CD4-positive, alpha-beta T cell treated with Interleukin-4 for 1 hour (primary cell): ENCODE measurements at places on chromosomes 7 and 10.
A peak's percentile ranks its signal among the peaks of the same experiment; 100 is the strongest.

- DNase-seq: no peak
These were observed 35.1 kb downstream of the SMNDC1 start for GRCh38 chr10:110269374-110270318.

DNA sequence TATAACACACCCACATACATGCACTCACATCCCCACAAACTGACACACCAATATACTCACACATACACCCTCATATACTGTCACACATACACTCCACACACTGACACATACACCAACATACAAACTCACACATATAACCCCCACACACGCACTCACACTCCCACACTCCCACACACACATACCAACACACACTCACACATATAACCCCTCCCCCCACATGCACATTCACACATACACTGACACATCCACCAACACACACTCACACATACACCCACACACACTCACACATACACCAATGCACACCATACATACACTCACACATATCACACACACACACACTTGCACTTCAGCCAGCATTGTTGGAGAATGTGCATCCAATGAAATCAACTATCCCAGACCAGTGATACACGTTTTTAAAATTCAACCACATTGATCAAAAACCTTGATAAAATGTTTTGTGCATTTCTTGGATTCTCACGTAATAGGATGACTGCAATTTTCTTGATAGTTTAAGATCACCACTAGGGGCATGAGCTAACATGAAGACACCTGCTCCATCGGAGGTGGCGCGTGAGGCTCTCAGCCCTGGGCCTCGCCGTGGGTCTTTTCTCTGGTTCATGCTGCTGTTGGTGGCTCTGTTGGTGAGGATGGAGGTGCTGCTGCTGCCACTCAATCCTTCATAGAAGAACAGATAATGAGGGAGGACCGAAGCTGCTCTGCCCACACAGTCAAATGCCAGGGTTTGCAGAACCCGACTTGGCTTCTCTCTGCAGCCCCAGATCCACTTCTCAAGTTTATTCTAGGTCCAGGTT is 32.1 kb upstream of the CHST15 start:
- DNase-seq: no peak

GRCh38 chr7:135943134-135943879 is 33.9 kb downstream of the MTPN start:
- DNase-seq: no peak

DNA sequence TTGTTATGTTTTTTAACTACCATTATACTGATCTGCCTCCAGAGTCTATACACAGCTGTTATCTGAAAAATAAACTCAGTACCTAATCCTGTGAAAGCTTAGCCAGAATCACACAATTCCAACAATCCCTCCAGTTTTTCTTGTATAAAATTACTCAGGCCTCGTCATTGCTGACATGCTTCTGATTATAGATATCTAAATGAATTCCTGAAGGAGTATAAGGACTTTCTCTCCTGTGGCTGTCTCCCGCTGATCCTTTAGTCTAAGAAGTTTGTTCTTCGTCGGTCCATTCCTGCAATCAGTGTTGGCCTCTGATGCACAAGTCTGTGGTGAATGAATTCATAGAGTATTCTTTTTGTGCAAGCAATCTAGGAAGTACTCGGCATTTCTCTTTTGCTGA is 288.9 kb upstream of the SEMA3C start:
- DNase-seq: no peak

GRCh38 chr7:98617960-98618418 is 904 bp downstream of the NPTX2 start:
- DNase-seq: no peak

GRCh38 chr7:155188357-155188756 is 109.3 kb upstream of the INSIG1 start:
- no peak for DNase-seq

- no peak for DNase-seq
These were observed 2.6 kb upstream of the TNS3 start for GRCh38 chr7:47584536-47584895.

DNA sequence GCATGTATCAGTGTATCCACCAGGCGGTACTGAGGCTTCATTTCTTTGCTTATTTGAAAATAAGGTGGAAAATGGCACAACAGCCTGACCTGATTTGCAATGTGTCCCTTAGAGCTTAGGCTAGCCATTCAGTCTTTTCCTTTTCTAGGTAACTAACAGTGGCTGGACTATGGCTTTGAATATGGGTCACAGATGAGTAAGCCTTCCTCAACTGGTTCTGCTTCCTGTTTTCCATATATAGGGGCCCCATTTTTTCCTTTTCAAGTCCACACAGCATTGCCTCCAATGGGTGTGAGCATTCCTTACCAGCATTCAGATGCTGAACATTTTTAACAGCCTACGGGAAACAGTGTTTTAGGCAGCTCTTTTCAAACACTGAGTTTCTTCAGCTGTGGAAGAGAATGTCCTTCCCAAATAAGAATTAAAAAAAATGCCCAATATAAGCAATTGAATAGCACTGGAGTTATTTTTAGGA is 3.9 kb upstream of the ITGB1 start:
- DNase-seq: no peak

- DNase-seq: no peak
These were observed 58.1 kb upstream of the OPN4 start for GRCh38 chr10:86596266-86596665.

GRCh38 chr10:19803676-19804075 is 12.6 kb upstream of the PLXDC2 start:
- no peak for DNase-seq

DNA sequence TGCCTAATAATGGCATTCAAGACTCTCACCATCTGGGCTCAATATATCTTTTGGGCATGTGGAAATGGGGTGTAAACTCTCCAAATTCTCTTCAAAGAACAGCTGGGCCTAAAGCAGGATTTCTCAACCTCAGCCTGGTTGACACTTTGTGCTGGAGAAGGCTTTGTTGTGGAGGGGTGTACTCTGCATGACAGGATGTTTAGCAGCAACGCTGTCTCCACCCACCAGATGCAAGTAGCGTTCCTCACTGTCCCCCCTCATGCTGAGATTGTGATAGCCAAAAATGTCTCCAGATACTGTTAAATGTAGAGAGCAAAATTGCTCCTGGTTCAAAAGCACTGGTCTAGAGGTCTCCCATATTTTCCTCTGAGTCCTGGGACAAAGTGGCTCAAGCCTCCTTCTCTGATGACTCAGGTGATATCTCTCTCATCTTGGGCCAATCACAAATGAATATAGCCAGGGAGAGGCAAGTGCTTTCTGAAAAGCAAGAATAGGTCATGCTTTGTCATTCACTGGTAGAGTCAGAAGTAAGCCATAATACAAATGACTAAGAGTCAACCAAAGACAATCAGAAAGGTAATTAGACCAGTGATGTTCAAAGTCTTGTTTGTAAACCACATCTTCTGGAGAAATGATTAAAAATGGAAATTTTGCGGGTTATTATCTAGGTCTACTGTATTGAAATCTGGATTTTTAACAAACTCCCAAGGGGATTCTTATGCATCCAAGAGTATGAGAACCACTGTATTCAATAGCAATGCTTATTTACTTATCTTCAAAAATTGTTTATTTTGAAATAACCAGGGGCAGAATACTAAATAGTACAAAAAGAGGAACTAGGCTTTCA is 330.8 kb downstream of the PTEN start:
- DNase-seq: peak; percentile 63

GRCh38 chr7:82032901-82033300 is 263.1 kb upstream of the HGF start:
- DNase-seq: no peak

GRCh38 chr10:43649185-43649523 is 473 bp upstream of the ZNF32 start:
- DNase-seq: no peak

DNA sequence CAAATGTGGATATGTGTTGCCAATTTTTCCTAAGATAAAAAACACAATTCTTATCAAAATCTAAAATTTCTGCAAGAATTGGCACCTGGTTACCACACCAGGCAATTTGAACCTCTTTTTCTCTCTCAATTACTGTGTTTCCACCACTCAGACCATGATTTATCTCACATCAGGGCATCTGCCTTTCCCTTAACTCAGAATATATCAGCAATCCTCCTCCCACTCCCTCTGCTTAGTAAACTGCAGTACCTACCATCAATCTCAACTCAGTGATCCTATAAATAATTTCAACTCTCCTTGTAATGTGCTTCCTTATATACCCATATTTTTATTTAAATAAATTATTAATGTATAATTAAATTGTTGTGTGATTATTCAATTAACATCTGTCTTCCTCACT is 212.3 kb upstream of the PCDH15 start:
- DNase-seq: no peak

DNA sequence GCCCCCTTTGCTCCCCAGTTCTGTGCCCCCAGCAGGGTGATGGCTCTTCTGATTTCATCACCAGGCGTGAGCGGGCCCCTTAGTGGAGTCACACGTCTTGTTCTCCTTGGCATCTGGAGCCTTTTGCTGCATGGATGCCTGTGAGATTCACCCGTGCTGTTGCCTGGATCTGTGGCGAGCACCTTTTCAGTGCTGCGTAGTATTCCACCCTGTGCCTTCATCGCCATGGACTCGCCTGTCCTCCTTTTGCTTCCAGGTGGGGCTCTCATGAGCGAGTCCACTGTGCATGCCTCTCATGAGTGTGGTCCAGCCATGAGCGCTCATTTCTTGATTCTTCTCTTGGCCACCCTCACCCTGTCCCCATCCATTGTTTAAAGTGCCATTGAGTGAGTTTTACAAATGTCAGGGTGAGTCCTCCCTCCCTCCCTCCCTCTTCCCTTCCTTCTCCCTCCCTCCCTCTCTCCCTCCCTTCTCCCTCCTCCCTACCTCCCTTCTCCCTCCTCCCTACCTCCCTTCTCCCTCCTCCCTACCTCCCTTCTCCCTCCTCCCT is 44.0 kb downstream of the UNCX start:
- DNase-seq: no peak

GRCh38 chr10:102064868-102065560 is at the start of gene HPS6:
Gene HPS6, plus strand, starts transcription at chr10:102065349. Its CDS starts 126 bp downstream, at chr10:102065475.
- peak; percentile 89 for DNase-seq

- no peak for DNase-seq
These were observed 84.3 kb downstream of the CUL2 start for GRCh38 chr10:35005868-35006267.

DNA sequence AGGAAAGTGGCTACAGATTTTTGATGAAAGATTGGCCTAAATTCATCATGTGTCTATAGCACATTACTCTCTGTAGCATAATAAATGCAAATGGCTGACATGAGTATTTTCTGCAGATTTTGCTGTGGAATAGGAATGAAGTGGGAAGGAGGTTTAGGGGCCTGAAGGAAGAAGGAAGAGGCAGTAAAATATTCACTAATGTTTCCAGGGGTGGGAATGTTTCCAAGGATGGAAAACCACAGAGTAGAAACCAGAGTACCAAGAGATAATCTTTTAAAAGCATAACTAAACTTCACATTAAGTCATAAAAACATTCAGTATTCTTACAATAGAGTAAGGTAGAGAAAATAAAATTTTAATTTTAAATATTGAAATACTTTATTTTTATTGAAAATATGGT is 267.8 kb downstream of the BICC1 start:
- no peak for DNase-seq

GRCh38 chr10:133415752-133416151 is 8.7 kb downstream of the SPRN start:
- no peak for DNase-seq

DNA sequence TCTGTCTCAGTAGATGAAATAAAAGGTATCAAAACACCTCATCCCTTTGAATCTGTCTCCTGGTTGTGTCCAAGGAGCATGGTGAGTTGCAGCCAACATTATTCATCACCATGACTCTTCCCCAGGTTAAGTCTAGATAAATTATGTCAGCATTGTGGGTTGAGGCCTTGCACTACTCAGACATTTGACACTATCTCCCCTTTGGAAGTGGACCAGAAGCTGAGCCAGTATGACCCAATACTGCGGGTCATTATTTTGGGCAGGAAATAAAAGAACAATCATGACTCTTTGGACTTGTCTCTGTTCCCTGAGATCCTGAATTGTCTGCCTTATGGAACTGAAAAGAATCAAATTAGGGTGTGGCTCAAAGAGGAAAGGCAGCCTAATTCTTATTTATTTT is 168.2 kb upstream of the FAM171A1 start:
- no peak for DNase-seq

DNA sequence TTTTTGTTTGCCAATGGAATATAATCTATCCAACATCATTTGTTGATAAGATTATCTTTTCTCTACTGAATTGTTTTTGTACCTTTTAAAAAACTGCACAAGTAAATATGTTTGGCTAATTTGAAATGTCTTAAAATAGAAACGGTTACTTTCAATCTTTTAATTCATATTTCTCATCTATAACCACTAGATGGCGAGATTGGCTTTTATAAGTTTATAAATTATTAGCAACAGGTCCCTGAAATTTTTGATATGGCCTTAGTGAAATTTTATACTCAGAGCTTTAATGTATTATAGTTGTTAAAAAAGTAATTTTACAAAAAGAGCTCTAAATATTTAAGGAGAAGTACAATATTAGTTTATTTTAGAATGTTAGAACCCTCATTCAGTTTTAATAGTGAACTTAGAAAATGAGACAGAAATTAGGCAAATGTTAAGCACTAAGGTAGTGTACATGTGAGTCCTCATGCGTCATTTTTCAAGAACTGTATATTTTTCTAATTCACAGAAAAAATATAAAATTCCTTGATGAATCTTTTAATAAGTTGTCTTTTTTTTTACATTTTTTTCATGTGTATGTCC is 592.5 kb downstream of the ARL4A start:
- no peak for DNase-seq

GRCh38 chr10:8033812-8034465 is 20.5 kb upstream of the GATA3 start:
- no peak for DNase-seq

GRCh38 chr10:129796710-129797420 is 167.2 kb downstream of the EBF3 start:
- no peak for DNase-seq

DNA sequence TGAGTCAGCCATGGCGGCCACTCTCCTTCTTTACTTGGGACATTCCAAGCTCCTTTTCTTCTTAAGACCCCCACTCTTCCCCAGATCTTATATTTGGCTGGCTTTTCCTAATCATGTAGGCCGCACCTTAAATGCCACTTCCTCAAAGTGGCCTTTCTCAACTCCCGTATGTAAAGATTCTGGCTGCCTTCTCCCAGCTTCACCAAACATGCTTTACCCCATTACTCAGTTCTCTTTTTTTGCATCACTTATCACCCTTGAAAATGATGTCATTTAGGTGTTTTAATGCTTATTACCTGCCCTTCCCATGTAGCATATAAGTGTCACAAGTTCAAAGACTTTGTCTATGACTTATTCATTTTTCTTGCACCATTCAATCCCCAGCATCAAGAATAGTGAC is 810.1 kb upstream of the CELF2 start:
- DNase-seq: no peak
